A549 treated with AZD2906 at 1 μM for 4 hours (cell line): ENCODE measurements at places on chromosomes 1 and 21. TPM values are rescaled to one million over a fixed set of nuclear protein-coding genes. Genes with fewer than 3 reads are reported as not detected.

Gene LCE2B
- not detected in 5 replicates for total RNA-seq

Gene TBX19
- 0.54 to 0.73 TPM (median 0.66 TPM) in 5 replicates for total RNA-seq

Gene LCE1D
- not detected in 5 replicates for total RNA-seq

Gene TMEM51
- 25.2 to 29.1 TPM (median 27.8 TPM) in 5 replicates for total RNA-seq

Gene CGN
- 1.8 to 2.6 TPM (median 2.1 TPM) in 5 replicates for total RNA-seq

Gene ALG6
- total RNA-seq: 4.8 to 6.0 TPM (median 5.4 TPM) in 5 replicates

Gene FCRL3
- 0.09 TPM in 1 of 5 replicates, not detected in the others for total RNA-seq

Gene TFF1
- 23.1 to 27.2 TPM (median 25.9 TPM) in 5 replicates for total RNA-seq

Gene GUCA2A
- total RNA-seq: 0.13 TPM in 1 of 5 replicates, not detected in the others

Gene ZMYM1
- total RNA-seq: 4.5 to 6.6 TPM (median 6.4 TPM) in 5 replicates

Gene KRTAP6-2
- total RNA-seq: not detected in 5 replicates

Gene PCP4
- total RNA-seq: not detected in 5 replicates

Gene RAD54L
- 9.5 to 11.5 TPM (median 11.1 TPM) in 5 replicates for total RNA-seq

Gene AMY1B
- not detected in 5 replicates for total RNA-seq

Gene HSD11B1
- 0.33 to 0.60 TPM (median 0.38 TPM) in 5 replicates for total RNA-seq

Gene PADI4
- not detected in 5 replicates for total RNA-seq

Gene DIO1
- total RNA-seq: not detected in 5 replicates

Gene THRAP3
- total RNA-seq: 63.9 to 88.8 TPM (median 69.6 TPM) in 5 replicates

Gene TCHH
- total RNA-seq: 0.23 to 0.28 TPM (median 0.25 TPM) in 5 replicates

Gene TRNP1
- 189 to 300 TPM (median 281 TPM) in 5 replicates for total RNA-seq

Gene IL19
- total RNA-seq: 0.08 to 0.11 TPM (median 0.09 TPM) in 3 of 5 replicates, not detected in the others

Gene AMY1A
- not detected in 5 replicates for total RNA-seq
